Stimulated activated CD4-positive, alpha-beta T cell treated with anti-CD3 and anti-CD28 coated beads, Interleukin-1b, Interleukin-23, amount 100 ng/mL, for 4 hours (primary cell): ENCODE measurements at places on chromosomes 1 and 21.

DNA sequence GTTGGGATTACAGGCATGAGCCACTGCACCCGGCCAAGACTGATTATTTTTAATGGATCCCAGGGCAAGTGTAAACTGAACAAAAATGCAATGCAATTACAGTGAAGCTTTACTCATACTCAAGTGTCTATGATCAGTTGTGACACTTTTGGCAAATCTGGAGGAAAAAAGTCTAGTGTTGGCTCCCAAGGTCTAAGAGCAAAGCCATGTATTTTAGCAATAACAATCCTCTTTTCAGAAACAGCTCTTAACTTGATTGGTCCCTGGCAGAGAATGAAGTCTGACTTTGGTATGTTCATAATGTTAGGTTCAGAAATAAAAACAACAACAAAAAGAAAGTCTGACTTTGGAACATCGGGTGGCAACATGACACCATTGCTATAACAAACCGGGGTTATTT is 40.2 kb upstream of the C1orf53 start:
- DNase-seq = no peak

- DNase-seq = no peak
These were observed 658.5 kb downstream of the USP25 start for GRCh38 chr21:16388291-16388690.

DNA sequence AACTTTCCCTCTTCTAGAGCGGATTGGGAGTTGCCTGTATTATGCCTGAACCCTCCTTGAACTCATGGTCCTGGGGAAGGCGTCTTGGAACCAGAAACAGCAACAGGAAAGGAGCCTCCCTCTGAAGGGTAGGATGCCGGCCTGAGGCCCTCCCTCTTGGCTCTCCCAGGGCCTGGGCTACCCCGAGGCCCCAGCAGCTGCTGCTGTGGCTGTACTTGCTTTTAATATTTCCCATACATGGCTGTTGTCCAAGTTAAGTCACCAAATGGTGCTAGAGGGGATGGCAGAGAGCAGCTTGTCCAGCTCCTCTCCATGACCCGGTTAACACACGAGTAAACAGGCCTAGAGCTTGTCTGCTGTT is 10.5 kb downstream of the CHRNB2 start:
- no peak for DNase-seq

- DNase-seq = no peak
These were observed 215.7 kb upstream of the IRF2BP2 start for GRCh38 chr1:234825498-234826165.

DNA sequence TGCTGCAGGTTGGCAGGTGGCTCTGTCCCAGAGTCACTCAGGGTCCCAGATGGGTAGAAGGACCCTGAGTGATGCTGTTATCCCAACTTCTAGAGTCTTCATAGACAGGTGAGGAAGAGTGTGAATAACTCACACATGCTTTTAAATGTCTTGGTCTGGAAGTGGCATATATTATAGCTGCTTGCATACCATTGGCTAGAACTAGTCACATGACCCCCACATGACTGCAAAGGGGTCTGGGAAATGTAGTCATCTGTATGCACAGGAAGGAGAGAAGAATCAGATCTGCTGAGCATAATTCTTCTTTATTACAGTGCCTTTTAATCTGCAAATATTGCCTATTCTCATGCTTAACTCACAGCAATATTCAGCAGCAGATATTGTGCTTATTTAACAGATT is 28.2 kb upstream of the KLHDC7A start:
- DNase-seq = no peak

DNA sequence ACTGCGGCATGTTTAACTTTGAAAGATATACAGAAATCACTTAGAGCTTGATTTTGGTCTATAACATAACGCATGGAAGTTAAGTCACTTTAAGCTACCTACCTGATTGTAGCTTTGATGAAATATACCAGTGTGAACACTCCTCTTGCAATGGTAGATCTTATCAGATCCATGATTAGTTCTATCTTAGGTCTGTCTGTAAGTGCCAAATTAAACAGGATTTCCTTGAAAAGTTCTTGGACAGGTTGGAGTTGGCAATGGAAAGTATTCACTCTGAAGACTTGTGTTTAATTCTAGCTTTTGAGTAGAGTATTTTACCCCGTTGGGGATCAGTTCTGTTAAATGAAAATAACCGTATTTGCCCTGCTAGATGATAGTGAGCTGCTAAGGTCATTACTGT is 4.1 kb upstream of the ADGRL4 start:
- DNase-seq = no peak

GRCh38 chr1:3186526-3186921 is 117.5 kb downstream of the PRDM16 start:
- DNase-seq = no peak

DNA sequence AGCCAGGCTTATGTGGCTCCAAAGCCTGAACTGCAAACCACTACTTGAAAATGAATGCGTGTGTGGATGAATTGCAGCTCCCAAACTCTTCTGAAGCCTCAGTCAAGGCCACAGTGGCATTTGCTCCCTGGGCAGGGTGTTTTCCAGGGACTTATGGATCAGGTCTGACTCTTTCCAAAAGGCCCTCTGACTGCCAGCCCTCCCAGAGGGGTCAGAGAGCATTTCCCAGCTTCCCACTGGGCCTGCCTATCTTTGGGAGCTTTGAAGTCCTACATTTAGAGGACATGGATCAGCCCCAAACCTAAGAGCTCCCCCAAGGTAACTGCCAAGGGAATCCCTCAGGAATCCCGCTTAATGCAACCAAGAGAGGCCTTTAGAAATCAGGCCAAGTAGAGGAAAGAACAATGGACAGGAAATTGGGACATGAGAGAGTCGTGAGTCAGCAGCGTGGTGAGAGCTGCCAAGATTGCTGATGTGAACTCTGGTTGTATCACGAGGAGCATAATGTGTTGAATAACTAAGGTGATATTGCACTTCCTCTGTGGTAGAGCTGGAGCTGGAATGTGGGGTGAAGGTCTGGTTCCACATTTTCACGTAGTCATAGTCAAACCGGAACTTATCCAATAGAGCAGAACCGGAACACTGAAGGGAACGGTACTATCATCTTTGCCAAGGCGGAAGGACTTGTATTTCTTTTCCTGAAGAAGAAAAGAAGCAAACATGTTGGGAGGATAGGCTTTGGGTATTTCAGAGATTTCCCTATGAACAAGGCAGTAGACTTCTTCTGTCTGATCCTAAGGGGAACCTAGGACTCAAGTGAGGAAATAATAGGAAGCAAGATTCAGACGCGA is 99.4 kb upstream of the JUN start:
- no peak for DNase-seq

DNA sequence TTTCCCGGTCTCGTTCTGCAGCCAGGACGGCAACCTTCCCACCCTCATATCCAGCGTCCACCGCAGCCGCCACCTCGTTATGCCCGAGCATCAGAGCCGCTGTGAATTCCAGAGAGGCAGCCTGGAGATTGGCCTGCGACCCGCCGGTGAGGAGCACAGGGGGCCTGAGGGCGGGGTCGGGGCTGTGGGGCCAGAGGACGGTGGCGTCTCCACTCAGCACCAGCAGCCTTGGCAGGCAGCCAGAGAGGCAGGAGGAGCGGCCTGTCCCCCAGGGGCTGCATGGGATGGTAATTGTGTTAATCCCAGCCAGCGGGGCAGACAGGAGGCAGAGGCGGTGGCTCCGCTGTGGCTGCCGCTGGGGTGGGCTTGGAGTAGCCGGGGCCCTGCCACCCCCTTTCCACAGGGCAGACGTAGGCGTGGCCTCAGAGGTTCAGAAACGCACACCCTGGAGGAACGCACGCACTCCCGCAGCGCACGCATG is 12.1 kb downstream of the SAMD11 start:
- no peak for DNase-seq

- no peak for DNase-seq
These were observed 890.6 kb downstream of the KCNT2 start for GRCh38 chr1:195717651-195718050.

GRCh38 chr1:174700775-174701174 is 253.0 kb downstream of the GPR52 start:
- DNase-seq = no peak

DNA sequence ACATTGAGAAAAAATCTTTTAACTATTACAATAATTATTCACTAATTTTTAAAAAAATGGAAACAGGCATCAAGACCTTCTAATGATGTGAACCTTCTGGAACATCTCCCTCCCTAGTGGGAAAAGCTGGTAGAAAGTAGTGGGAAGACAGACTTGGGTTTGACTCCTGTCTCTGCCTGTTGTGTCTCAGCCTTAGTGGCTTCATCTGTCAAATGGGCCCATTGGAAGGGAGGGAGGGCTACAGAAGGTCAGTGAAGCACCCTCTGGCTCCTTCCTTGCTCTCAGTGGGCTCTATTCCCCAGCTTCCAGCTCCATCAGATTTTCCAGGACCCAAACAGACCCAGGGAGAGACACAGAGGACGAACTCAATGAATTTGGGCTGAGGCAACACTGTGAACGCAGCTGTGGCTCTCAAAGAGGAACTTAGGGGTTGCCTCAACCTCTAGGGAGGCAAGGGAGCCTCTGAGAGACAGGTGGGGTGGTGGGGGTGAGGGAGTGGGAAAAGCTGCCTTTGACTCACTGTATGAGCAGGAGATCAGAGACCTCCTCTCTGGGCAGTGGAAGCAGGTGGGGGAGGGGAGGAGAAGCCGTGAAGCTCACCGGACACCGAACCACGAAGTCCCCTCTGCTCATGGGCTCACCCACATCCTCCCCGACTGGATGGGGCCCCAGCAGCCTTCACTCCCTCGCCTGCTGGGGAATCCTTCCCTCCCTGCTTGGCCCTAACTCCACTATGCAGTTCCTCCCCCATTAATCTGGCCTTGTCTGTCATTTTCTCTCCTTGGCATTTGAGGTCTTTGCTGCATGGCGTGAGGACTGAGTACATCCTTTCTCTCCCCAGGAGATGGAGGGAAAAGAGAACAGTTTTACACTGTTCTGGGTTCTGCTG is 4.5 kb downstream of the CNR2 start:
- DNase-seq = no peak

GRCh38 chr1:8457760-8458381 is 140.0 kb downstream of the SLC45A1 start:
- no peak for DNase-seq

DNA sequence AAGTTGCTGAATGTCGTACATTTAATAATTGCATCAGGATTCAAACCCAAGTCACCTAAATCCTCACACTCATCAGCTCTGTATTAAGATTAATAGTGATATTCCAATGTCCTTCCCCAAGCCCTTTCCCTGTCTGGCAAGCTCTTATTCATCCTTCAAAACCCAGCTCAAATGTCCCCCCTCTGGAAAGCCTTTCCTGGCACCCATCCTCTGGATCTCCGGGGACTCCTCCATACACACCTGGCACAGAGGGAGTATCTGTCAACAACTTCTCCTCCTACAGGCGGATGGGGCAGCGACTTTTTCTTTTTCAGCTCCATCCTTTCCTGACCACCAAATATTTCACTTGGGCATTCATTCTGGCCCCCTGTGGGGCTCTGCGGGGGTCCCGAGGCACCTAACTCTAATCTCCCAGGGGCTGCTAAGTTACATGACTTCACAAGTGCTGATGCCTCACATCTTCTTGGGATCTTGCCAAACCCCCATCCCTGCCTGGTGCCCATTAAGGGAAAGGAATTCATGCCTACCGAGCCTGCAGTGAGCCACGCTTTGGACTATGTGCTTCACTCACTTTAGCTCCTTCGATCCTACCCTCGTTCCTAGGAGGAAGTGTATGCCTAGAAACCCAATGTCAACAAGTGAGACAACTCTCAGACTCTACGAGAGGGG is 15.2 kb downstream of the TINAGL1 start:
- DNase-seq = no peak

DNA sequence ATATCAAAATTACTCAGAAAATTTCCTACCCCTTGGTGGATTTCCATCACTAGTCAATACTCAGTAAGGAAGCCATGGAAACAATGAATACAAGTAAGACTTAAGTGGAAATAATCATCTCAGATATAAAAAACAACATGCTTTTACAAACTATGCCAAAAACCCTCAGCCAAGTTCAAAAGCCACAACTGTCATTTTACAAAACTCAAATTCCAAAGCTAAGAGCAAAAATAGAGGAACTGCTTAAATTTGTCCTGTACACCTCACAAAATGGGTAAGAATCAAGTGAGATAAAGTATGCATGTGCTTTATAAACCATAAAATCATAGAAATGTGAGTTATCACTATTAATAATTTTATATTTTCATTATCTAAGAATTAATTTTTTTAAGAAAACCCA is 9.6 kb downstream of the TMCO1 start:
- DNase-seq = no peak

GRCh38 chr1:54859700-54860391 is 27.1 kb downstream of the DHCR24 start:
- DNase-seq = no peak

DNA sequence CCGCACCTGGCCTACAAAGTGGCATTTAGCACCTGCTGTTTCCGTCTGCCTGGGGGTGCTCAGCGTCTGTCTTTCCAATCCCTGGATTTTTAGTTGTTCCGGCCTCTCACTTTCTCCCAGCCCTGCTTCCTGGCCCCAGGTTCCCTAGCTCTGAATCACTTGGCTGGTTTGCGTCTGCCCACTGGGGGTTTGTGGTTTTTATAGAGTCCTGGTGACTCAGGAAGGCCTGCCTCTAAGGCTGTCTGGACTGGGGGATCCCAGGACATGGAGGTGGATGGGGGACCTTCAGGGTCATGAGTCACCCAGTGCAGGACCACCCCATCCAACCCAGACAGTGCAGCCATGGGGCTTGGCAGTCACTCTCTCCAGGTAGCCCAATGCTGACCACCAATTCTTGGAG is 53.5 kb downstream of the MRPL37 start:
- no peak for DNase-seq

DNA sequence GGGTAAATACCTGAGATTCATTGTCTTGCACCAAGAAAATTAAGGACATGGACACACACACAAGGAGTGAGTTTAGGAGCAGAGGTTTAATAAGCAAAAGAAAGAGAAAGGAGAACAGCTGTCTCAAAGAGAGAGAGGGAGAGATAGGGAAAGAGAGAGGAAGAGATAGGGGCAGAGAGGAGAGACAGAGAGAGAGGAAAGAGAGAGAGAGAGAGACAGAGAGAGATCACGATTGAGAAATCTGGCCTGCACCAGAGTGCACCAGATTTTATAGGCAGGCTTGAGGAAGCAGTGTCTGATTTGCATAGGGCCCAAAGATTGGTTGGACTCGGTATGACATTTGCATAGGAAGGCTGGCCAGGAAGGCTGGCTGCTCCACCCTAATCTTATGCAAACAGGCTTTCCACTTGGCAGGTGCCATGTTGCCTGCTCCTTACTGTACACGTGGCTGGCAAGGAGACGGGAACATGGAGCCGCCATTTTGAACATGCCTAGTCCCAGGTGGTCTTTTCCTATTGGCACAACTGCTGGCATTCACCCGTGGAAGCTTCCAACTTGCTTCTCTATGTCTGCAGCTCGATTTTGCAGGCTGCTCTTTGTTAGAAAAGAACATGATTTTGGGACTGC is 419.9 kb downstream of the ZP4 start:
- no peak for DNase-seq

GRCh38 chr1:205662135-205662738 is 18.1 kb downstream of the SLC45A3 start:
- no peak for DNase-seq

DNA sequence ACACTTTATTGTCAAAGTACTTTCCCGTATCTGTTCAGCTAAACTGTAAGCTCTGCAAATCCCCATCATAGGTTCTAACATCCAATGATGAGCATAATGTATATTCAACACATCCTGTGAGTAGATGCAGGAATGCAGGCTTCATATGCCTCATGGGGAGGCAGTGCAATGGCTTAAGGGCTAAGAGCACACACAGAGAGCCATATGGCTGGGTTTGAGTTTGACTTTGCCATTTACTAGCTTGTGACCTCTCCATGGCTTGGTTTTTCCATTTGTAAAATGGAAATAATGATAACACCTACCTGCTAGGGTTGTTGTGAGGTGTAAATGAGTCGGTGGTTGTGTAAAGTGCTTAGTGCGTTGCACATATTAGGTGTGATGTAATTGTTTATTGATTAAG is 13.4 kb downstream of the RCSD1 start:
- DNase-seq = no peak
